ENCODE measurements at places on chromosomes 7 and 10.
A peak's percentile ranks its signal among the peaks of the same experiment; 100 is the strongest.

DNA sequence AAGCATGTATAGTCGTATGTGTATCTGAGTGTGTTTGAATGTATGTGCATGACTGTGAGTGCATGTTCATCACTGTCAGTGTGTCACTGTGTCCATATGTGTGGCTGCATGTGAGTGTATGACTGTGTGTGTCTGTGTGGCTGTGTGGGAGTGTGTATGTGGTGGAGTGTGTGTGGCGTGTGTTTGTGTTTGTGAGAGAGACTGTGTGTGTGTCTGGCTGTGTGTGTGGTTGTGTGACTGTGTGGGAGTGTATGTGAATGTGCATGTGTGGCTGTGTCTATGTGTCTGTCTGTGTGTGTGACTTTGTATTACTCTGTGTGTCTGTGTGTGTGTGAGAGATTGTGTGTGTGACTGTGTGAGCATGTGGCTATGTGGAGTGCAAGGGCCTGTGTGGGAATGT lies 502.4 kb downstream of the DNAJB6 start:
- no peak for DNase-seq

DNA sequence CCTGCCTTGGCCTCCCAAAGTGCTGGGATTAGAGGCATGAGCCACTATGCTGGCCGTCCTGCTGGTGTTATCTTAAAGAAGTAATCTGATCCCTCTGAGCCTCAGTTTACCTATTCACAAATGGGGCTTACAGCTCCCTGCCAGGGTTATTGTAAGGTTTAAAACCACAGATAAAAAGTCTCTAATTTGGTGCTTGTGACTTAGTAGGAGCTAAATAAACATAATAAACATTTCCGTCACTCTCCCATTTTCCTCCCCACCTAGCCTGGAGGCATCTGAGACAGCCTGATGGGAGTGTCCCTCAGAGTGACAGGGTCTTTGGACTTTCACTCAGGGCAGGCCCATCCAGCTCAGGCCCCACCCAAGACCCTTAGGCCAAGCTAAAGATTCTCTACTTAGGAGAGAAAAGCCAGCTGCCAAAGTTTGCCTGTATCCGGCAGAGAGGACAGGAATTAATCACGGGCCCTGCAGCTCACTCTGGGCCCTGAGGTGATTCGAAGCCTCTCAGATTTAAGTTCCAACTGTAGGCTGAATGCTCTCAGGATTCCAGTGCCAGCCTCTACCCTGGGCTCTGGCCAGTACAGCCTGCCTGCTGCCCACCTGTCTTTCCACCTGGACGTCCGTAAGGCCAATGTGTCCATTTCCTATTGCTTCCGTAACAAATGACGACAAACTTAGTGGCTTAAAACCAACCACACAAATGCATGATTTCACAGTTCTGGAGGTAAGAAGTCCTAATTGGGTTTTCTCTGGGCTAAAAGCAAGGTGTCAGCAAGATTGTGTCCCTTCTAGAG lies 21.8 kb upstream of the DUSP5 start:
- DNase-seq = no peak

GRCh38 chr7:2060701-2061100 lies 172.0 kb downstream of the MAD1L1 start:
- no peak for DNase-seq

- DNase-seq = no peak
These were observed 68.0 kb upstream of the KLF6 start for GRCh38 chr10:3853016-3853415.

GRCh38 chr7:95526128-95526738 lies 40.5 kb downstream of the ASB4 start:
- DNase-seq = no peak

- DNase-seq = peak; percentile 79
These were observed 44.3 kb downstream of the TCERG1L start for GRCh38 chr10:131266936-131267813.
